Stimulated activated CD8-positive, alpha-beta memory T cell treated with anti-CD3 and anti-CD28 coated beads, Interleukin-15, amount 100 ng/mL, for 24 hours (primary cell): ENCODE measurements at places on chromosomes 1 and 21.

- no peak for DNase-seq
These were observed 18.3 kb downstream of the CAPN2 start for GRCh38 chr1:223730479-223731132.

- no peak for DNase-seq
These were observed 14.9 kb downstream of the SNAP47 start for GRCh38 chr1:227749916-227750710.

DNA sequence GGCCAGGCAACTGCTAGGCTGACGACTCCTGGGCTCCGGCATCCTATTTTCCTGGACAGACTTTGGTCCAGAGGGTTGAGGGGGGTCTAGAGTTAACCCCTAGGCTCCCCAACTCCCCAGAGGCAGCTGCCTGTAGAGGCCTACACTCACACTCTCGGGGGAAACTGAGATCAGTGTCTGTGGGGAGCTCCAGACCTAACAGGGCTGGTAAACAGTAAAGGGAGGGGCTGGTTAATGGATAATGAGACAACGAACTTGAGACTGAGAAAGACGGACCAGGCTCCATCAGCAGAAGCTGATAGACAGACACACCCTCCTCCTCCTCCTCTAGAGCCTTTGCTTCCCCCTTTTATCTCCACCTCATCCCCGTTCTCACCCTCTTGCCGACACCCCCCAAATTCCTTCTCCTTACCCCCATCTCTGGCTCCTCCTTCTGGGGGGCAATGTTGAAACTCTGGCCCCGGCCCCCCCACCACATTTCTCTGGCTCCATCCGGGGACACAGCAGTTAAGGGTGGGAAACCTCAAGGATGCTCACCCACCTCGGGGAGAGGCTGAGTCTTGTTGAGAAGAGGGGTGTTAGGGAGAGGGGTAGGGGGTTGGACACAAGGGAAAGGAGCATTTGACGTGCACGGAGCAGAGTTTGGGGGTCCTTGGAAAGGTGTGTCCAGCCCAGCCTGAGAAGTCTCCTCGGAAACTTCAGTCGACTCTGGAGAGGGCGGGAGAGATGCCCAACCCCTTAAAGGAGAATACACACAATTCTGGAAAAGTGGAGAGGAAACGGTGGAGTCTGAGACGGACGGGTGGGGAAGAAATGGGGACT is at the start of gene MTMR11:
MTMR11 (minus strand) TSS at position 710 of the 822 bp plus-strand sequence; CDS start at position 478, 232 bp downstream.
- no peak for DNase-seq

DNA sequence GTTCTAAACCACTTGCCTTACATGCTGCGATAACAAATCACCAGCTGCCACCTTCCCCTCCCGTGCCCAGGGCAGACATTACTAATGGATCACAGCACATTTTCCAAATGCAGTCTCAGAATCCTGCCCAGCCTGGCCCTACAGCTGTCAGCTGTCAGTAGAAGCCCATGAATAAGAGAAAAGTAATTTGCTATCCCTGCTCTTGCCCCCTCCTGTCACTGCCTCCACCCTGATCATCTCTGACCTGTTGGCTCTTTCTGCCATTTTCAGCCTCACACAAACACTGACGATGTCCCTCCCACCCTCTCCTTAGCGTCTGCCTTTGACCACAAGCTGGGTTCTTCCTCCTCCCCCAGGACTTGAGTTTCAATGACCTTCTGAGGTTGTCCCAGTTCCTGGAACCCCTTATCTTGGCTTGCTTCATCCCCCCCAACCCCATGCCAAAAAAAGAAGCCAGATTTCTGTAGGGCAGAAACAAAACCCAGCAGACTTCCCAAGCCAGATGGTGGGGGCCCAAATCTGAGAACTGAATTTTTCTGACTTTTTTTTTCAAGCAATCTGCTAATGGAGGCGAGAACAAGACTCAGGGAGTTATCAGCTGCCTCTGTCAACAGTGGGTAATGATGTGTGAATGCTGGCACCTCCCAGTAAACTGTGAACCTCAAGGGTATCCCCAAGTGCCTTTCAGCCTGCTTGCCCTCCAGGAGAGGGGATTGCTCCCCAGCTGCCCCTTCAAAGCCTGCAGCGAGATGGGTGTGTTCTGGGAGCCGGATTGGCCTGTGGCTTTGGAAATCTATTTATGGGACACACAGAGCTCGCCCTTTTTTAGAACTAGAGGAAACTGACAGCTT is 216.5 kb upstream of the VAMP3 start:
- no peak for DNase-seq

DNA sequence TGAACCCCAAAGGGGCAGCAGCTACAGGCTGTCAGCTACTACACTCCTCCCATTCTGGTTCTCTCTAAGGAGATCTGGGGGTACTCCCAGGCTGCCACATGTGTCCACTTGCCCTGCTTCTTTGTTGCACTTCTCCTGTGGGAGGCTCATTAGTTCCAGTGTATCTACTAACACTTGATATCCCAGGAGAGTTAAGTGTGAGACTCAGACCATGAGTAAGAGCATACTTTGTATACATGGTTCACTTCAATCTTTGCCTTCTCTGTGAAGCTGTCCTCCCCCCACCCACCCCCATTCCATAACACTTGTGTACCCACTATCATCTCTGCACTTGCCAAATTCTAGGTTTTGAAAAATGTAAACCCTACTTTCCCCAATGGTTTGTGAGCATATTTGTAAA is 34.9 kb upstream of the GADD45A start:
- DNase-seq = no peak

DNA sequence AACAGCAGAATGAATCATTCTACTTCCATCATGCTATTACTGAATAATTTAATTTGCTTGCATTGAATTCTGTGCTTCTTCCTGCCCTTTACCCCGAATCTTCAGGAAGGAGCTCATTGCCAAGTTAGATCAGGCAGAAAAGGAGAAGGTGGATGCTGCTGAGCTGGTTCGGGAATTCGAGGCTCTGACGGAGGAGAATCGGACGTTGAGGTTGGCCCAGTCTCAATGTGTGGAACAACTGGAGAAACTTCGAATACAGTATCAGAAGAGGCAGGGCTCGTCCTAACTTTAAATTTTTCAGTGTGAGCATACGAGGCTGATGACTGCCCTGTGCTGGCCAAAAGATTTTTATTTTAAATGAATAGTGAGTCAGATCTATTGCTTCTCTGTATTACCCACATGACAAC is 44.2 kb downstream of the MAP3K7CL start:
- DNase-seq = no peak

DNA sequence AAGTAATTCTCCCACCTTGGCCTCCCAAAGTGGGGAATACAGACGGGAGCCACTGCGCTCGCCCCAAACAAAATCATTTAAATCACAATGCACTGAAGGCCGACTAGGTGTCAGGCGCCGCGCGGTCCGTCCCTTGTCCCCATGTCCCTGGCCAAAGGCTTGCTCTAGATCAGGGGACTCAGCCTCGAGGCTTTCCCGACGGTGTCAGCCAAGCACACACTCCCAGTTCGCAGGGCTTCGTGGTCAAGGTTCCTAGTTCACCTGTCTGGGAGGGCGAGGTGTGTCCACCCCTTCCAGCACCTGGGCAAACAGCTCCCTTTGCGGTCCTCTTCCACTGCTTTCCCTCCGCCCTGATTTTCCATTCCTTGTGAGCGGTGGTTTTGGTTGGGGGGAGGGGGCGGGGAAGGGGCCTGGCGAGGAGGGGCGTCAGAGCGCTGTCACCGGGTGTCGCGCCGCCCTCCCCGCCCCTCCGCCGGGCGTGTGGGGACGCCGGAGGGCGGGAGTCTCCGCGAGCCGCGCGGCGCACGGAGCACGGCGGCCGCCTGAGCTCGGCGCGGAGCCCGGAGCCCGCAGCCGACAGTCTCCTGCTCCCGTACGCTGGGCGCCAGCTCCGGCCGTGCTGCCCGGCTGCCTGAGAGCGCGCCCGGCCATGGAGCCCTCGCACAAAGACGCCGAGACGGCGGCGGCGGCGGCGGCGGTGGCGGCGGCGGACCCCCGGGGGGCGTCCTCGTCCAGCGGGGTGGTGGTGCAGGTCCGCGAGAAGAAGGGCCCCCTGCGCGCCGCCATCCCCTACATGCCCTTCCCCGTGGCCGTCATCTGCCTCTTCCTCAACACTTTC is at the start of gene STUM:
STUM (plus strand) TSS at position 509 of the 838 bp plus-strand sequence; CDS start at position 650, 141 bp downstream.
- DNase-seq = no peak

- DNase-seq = no peak
These were observed 241.6 kb downstream of the SMYD3 start for GRCh38 chr1:246265481-246265880.

DNA sequence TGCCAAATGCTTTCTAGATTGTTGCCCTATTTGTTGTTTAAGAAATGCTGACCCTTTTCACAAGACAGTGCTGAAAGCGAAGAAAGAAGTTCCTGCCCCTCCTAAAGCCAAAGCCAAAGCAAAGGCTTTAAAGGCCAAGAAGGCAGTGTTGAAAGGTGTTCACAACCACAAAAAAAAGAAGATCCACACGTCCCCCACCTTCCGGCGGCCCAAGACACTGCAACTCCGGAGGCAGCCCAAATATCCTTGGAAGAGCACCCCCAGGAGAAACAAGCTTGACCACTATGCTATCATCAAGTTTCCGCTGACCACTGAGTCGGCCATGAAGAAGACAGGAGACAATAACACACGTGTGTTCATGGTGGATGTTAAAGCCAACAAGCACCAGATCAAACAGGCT is 55.7 kb downstream of the PSMG1 start:
- no peak for DNase-seq

- no peak for DNase-seq
These were observed 62.5 kb downstream of the ASH1L start for GRCh38 chr1:155499953-155500639.

DNA sequence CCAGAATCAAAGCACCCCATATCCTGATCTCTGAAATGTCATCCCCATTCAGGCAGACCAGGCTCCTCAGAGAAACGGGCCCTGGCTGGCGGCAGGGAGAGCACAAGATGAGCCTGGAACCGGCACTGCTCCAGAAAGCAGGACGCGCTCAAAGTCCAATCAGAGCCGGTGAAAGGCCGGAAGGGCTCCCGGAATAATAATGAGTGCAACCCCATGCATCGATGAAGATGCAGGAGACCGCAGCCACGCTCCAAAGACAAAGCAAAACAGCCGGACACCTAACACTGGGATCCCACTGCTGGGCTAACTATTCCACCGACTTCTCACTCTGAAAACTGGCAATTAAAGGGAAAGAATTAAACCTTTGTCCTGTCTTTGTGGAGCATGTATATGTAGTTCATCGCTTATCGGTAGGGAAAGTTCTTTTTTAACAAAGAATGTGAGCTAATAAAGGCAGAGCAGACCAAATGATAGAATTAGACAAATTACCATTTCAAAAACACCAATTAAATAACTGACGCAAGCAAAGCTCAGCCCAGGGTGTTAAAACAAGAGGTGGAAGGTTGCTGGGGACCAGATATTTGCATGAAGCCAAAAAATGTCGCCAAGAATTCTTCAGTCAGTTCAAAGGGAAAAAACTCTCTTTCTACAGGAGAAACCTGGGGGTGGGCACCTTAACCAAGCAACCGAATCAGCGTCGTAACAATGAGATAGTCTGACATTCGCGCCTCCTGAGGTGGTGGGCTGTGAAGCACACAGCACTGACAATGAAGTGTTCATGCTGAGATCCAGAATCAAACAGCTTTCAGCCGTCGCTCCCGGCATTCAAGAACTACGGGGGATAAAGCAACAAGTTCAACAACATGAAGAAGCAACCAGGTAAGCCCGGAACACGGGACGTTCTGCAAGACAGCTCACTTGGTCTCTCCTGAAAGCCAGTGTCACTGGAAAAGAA is 95.2 kb downstream of the NPHP4 start:
- no peak for DNase-seq

- no peak for DNase-seq
These were observed 151.4 kb downstream of the ZSCAN20 start for GRCh38 chr1:33623811-33624210.

DNA sequence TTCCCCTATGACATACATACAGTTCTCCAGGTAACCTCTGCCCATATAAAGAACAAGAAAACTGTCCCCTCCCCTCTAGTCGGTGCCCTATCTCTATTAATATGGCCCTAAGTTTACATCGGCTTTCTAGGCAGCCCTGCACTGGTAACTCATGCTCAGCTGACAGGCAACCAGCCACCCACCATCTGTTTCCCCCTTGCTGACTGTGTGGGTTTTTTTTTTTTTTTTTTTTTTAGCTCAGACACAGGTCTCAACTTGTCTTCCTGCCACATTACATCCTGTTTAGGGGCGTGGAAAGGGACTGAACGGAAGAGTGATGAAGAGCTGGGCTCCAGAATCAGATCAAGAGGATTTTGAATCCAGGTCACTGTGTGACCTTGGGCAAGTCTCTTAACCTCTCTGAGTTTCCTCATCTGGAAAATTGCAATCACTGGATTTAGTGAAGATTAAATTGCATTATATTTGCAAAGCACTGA is 14.0 kb downstream of the LAPTM5 start:
- DNase-seq = no peak

DNA sequence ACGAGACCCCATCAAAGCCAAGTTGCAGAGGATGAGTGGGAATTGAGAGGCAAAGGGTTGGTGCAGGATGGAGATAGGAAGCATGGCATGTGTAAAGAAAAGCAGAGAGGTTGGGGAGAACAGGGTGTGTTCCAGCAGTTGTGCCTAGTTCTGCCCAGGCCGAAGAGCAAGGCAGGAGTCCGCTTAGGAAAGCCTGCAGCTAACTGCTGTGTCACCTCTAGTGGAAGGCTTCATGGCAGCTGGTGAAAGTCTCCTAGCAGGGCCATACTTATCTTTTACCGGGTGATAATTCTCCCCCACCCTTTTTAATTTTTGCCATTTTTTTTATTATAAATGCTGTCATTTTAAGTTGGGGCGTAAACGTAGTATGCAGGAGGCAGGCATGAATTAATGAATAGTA is 93.6 kb downstream of the NFIA start:
- DNase-seq = no peak

- no peak for DNase-seq
These were observed 10.1 kb upstream of the ABCA4 start for GRCh38 chr1:94130851-94131595.
